BJ (cell line): ENCODE measurements at places on chromosomes 1 and 21.

DNA sequence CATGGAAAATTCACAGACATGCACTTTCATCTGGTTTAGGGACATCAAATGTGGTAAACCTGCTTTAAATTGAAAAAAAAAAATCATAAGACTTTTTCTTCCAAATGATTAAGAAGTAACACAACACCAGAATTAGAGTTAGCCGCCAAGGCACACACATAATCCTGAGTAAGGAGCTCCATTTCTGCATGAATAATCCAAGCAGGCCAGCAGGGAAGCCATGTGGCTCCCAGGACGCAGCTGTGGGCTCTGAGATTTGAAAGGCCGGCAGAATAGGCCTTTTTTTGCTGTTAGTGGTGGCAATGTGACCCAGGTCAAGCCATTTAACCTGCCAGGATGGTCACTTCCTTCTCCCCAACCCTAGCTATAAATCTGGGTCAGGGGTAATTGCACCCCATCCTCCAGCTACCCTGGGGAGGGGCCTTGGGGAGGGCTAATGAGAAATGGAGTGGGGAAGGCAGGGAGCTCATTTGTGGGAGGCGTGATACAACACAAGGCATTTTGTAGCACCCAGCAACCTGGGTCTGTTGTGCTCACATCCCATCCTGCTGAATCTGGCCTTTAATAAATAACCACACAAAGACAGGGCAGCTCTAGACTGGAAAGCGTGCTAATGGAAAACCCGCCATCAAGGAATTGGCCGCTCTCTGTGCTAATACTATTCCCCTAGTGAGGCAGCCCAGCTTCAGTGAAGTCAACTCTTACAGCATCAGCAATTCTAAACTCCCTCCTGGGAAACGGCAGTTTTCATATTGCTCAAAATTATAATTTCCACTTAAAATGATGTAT, 178.5 kb downstream of the RHOU start:
- no peak for DNase-seq

GRCh38 chr1:30321246-30321910, 402.0 kb downstream of the MATN1 start:
- DNase-seq, result no peak

- DNase-seq, result no peak
Measured at GRCh38 chr1:11525516-11525915, 46.6 kb downstream of the DISP3 start.

DNA sequence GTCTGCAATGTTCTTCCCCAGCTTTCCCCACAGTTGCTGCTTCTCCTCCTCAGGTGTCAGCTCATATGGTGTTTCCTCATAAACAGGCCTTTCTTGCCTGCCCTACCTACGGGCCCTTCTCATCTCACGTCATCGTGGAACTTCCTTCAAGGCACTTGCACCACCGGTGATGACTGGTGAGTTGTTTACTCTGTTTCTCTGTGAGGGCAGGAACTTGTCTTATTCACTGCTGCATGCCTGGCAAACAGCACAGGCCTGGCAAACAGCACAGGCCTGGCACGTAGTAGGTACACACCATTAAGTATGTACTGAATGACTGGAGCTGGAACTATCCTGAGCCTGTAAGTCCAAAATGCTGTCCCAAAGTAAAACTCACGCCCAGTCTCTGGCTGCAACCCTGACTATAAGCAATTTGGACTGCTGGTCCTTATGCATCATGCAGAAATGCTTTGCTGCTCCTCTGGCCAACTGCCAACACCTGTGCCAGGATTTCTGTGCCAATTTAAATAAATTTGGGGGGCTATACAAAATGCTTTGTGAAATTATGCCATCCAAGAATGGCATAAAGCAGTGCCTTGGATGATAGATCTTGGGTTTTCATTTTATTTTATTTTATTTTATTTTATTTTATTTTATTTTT, 25.7 kb downstream of the STK40 start:
- no peak for DNase-seq

DNA sequence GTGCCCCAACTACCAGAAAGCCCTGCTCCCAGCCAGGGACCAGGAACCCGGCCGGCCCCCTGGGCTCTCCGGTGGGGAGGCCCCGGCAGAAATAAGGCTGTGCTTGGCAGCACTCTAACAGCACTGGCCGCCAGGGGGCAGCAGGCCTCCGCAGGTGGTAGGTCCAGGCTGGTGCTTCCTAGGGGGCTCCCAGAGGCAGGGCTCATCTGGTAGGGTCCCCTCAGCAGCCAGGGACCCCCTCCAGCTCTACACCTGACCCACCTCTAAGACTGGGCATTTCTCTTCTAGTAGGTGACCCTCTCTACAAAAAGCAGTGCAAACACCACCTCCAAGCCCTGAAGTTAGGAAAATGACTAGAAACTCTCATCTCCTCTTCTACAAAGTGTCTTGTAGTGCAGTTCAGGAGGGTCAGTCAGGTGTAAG, 85.6 kb downstream of the STUM start:
- no peak for DNase-seq

GRCh38 chr21:45835301-45836267, 146.0 kb upstream of the COL6A1 start:
- DNase-seq, result no peak

- no peak for DNase-seq
Measured at GRCh38 chr21:44713846-44714245, 2.5 kb upstream of the TSPEAR start.

- DNase-seq, result no peak
Measured at GRCh38 chr1:165228676-165229075, 127.8 kb downstream of the LMX1A start.

DNA sequence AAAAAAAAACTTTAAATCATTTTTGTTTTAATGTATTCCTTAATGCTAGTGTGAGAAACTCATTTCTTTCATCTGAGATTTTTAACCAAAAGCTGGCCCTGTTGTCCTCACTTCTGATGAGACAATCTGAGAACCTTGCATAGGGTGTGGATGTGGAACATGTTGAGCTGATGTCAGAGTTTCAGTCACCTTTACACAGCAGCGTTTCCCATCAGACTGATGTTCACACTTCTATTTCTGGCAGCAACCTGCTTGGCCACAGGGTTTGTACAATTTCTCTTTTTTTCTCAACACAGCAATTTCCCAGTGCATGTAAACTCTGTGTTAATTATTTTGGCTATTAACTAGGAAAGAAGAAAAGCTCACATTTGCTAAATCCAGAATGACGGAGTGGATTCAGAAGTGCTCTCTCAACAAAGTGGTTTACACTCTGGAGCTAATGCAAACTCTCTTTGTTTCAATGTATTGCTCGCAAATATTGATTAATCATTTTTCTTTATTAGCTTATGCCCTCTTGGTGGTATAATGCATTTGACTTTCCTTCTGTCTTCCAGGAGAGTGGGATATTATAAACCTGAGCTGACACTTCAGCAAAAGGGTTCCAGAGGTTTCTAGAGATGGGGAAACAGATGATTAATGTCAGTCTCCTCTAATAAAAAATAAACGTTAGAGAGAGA, 70.5 kb upstream of the HSPA13 start:
- no peak for DNase-seq

DNA sequence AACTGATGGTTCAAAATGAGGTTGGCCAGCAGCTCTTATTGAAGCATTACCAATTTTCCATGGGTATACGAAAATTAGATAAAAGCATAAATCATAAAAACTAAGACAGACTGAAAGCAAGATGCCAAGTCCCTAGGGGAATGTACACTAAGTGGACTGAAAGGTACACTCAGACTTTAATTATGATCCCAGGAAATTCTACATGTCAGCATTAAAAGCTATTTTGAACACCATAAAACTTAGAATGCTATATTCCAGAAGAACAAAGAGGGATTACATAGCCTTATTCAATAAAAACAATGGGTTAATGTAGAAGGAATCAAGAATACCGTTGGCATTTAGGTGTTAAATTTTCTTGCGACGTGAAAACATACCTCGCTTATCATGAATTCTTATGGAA, 558.5 kb downstream of the LRRIQ3 start:
- no peak for DNase-seq

GRCh38 chr1:244960904-244961303, 96.6 kb upstream of the HNRNPU start:
- no peak for DNase-seq

GRCh38 chr1:175984057-175984812, 222.9 kb downstream of the COP1 start:
- DNase-seq, result no peak

DNA sequence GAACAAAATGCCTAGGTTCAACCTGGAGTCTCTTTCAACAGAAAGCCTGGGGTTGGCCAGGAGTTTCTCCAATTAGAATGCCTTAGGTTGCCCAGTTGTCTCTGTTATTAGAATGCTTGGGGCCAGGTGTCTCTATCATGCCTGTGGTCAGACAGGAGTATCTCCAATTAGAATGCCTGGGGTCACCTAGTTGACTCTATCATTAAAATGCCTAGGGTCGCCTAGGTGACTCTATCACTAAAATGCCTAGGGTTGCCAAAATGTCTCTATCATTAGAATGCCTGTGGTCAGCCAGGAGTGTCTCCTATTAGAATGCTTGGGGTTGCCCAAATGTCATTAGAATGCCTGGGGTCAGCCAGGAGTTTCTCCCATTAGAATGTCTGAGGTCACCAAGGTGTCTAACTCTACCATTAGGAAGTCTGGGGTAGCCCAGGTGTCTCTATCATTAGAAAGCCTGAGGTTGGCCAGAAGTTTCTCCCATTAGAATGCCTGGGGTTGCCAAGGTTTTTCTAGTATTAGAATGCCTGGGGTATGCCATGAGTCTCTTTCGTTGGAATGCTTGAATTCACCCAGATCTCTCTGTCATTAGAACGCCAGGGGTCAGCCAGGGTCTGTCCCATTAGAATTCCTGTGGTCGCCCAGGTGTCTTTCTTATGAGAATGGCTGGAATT, 57.9 kb downstream of the RNF187 start:
- no peak for DNase-seq

DNA sequence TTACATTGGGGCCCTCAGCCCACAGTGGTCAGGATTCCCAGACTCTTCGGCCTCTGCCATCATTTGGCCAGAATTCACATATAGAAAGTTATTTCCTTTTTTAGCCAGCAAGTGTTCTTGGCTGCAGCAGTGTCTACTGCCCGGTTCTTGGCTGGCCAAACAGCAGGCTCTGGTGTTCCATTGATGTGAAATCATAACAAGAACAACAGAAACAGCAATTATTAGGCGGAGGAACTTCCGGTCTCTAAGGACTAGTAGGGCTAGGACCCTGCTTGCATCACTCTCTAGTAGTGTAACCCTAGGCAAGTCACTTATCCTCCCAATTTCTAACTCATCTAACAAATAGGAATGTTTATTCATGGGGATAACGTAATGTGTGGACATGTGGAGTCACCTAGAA, 8.7 kb upstream of the GJA5 start:
- no peak for DNase-seq

DNA sequence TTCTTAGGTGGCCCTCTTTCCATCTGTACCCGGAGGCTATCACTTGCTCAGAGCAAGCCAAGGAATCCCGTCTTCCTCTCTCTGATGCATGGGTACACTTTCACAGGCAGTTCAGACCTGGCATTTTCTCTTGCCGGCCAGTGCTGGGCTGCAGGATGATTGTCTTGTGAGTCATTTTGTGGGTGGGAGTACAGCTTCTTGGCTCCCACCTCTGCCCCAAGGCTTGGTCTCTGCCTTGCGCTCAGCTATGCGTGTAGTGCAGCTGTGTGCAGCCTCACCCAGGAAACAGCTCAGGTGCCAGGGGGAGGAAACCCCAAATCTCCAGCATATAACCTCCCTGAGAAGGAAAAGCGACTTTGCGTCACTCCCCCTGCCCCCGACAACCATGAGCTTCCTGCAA, 3.9 kb upstream of the AJAP1 start:
- peak; percentile 11 for DNase-seq

- DNase-seq, result no peak
Measured at GRCh38 chr1:45084562-45084961, 72.5 kb downstream of the UROD start.

- DNase-seq, result no peak
Measured at GRCh38 chr1:27959792-27960603, at the start of gene XKR8. Gene XKR8 (plus strand): TSS chr1:27959973. CDS start chr1:27960070, 97 bp downstream.

DNA sequence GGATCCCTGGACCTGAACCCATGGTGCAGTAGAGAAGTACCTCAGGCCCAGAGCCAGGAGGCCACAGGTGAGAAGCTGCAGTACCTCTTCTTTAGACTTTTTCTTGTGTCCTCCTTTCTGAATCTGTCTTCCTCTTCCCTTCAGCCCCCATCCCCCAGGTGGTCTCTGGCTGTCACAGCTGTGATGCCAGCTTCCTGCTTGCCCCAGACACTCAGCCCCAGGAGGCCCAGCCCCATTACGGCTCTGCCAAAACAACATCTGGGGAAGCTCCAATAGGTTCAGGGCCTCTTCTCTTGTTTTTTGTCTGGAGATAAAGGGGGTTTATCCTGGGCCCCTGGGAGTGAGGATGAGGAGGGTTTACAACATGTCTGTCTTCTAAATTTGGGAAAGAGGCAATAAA, 9.5 kb upstream of the BTG2 start:
- no peak for DNase-seq

GRCh38 chr1:59549903-59550302, 253.0 kb downstream of the FGGY start:
- peak; percentile 40 for DNase-seq

- no peak for DNase-seq
Measured at GRCh38 chr21:36628106-36628505, 70.8 kb upstream of the SIM2 start.

DNA sequence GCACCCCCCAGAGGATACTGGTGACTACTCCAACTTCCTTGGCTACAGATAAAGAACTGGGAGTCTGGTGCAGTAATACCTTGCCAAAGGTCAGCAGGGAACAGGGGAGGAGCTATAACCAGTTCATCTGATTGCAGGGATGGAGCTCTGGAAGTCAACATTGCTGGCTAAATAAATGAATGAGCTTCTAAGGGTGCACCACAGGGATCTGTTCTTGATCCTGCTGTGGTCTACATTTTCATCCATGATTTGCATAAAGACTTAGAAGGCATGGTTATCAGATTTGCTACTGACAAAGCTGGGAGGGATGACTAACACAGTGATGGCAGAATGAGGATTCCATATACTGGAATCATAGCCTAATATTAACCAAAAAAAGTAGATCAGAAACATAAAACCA, 18.3 kb downstream of the PLEKHA6 start:
- DNase-seq, result no peak

DNA sequence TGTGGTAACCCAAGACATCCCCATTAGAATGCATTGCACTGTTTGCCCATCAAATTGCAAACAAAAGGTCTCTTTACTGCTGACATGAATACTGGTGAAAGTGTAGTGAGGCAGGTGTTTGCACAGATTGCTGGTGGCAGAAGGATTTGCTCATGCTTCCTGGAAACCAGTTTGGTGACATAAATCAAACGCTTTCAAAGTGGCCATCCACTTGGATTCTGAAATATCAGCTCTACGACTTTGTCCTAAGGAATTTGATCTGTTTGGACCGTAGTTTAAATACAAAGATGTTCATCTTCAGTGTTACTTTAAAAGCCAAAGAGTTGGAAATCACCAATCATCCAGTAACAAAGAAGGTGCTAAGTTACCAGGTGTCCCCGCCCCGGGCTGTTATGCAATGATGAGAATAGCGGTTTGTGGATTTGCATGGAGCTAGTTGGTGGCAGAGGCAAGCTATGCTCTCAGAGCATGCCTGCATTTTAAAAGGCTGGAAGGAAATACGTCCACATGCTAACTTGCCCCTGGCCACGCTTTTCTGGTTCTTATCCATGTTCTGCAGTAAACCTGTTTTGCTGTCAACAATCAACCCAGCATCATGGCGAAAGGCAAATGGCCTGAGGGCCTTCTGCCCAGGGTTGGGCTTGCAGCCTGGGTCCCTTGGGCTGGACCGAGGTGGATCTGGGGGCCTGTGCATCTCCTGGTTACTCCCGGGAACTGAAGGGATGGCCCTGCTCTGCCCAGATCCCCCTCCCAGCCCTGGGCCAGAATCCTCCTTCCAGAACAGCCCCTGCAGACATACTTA, 49.2 kb downstream of the UMODL1 start:
- no peak for DNase-seq

GRCh38 chr1:44029260-44029910, 1.9 kb downstream of the SLC6A9 start:
- DNase-seq, result no peak
